ENCODE measurements at places on chromosomes 3 and 15.

DNA sequence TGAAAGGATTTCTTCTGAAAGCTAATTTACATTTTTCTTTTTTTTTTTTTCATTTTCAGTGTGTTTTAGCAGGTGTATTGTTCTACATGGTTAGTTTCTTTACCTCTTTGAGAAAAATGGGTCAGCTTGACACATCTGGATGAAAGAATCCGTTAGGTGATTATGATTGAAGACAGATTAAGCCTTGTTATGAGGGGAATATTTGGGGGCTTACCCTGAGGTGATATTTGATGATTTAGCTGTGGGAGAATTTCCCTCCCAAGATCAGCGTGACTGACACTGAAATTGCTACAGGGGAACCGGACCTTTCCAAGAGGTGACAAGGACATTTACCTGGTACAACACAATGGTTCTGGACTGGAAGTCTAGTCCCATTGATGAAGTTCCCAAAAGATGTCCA lies 147.5 kb downstream of the NFKBIZ start:
- no peak for DNase-seq

DNA sequence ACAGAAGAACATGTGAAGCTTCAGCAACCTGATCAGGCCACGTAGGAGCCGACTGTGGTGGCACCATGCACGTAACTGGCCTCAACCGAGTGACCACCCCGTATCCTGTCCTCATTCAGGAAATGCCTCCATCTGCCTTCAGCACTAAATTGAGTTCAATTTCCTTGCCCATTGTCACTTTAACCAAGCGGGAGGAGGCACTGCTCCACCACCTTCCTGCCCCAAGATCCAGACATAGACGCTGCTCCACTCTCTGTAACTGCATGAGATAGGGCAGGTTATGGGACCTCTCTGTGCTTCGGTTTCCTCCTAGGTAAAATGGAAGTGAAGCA lies 80.1 kb upstream of the POMGNT2 start:
- DNase-seq: no peak

- DNase-seq: no peak
Observed at GRCh38 chr3:39911465-39912309, 102.3 kb downstream of the MYRIP start.

- DNase-seq: no peak
Observed at GRCh38 chr15:56781666-56782065, 48.4 kb upstream of the ZNF280D start.

DNA sequence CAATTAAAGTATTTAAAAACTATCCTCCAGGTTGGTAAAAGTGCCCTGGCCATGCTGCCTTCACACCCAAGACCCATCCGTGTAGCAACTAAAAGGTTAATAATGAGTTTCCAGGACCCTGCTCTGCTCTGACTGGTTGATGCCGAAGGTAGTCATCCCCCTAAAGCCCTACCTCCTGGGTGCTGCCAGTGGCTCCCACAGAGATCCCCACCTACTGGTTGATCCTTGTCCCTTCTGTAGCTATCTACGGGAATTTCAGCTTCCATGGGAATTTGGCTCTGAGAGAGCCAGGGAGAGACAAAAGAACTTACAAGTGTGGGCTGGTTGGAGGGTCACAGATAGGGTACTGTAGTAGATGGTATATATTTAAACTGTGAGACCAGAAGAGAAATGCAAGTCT lies 110.6 kb upstream of the NANOGP8 start:
- DNase-seq: no peak

GRCh38 chr3:193929921-193930646 lies 205.9 kb upstream of the HES1 start:
- DNase-seq: no peak

- DNase-seq: no peak
Observed at GRCh38 chr3:71843071-71843470, 58.1 kb upstream of the PROK2 start.

- DNase-seq: no peak
Observed at GRCh38 chr15:81271761-81272644, 51.9 kb downstream of the STARD5 start.

GRCh38 chr3:87247430-87247773 lies 20.3 kb downstream of the CHMP2B start:
- DNase-seq: no peak

GRCh38 chr3:55246033-55246432 lies 241.1 kb downstream of the WNT5A start:
- DNase-seq: no peak

DNA sequence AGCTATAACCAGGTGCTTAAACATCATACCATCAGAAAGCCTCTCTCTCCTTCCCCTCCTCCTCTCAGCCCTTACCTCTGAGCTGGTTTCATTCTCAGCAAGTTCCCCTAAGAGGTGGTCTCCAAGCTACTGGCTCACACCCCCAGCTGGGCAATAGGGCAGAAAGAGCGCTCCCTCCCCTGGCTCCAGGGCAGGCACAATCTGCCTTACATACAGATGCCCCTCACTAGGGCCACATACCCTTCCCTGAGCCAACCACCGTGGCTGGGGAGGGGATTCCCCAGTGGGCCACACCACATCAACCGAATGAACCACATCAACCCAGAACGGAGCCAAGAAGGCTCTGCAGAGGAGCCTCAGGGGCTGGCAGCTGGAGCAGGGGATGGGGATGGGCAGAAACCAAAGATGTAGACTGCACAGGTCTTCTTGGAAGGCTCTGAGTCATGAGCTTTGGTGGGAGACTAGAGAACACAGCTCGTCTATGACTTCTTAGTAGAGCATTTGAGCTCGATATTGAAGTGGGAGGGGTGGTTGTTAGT lies 4.6 kb upstream of the FBLN2 start:
- DNase-seq: peak; percentile 13

GRCh38 chr3:133871368-133872090 lies 24.2 kb downstream of the RAB6B start:
- no peak for DNase-seq

- peak; percentile 59 for DNase-seq
Observed at GRCh38 chr15:101167753-101168462, 83.9 kb downstream of the CHSY1 start.

- DNase-seq: no peak
Observed at GRCh38 chr3:22920006-22920405, 283.1 kb upstream of the UBE2E2 start.

DNA sequence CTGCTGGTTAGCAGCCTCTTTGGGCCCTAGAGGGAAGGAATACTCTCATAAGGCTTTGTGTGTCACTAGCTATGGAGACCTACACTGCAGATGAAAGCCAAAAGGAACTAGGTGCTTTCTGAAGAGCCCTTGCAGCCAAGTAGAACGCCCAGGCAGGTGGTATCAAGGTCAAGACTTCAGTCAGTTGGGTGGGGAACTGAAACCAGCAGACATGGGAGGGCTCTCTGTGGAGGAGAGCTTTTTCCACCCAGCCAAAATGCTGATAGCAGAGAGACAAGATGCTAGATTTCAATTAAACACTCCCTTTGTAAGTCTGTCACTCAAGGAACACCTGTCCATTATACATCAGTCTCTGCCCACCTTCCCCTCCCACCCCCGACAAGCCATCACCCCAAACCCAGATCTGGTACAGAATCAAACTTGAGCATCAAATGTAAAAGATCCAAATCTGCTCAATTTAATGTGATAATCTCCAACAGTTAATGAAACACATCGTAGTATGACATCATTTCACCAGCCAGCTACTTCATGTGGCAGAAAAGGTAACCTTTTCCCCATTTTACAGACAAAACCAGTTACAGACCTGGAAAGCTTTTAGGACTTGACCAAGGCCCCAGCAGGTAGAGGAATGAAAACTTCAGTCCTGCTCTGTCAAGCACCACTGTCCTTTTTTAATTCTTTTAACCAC lies 14.6 kb downstream of the MRPS25 start:
- DNase-seq: no peak

Measured in activated CD4-positive, alpha-beta T cell treated with anti-CD3 and anti-CD28 coated beads, Interleukin-2, amount 50 U/mL, for 24 hours (primary cell).